ENCODE measurements at places on chromosomes 4 and X. TPM values are rescaled to one million over a fixed set of nuclear protein-coding genes. Genes with fewer than 3 reads are reported as not detected.

DNA sequence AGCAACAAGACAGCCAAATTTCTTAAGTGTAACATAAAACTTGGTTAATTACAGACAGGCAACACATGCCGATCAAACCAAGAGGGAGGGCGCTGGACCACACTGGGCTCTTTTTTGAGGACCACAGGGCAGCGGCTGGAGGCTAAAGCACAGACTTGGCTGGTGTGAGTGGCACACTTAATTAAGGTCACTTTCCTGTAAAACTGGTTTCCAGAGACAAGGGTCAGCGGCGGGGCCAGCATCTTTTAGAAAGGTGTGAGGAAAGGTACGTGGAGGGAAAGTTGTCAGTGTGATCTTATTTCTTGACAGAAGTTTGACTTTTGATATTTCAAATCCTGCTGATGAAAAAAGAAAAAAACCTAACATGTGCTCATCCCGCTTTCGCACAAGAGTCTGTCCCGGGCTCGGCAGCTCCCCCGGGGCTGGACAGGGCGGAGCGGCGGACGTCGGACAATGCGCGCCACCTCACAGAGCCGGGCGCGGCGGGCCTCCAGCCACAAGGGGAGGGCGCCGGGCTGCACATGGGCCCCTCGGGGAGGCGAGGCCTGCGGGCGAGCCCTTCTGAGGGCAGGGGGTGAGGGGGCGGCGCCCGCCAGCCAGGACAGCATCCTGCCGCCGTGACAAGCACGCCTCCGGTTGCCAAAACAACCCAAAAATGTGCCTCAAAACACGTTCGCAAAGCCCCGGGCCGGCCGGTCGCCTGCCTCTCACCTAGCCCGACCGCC lies 660 bp upstream of the HSPA4L start:
- H3K36me3 ChIP-seq: no peaks in the 10 kb centered on the region
- H3K27ac ChIP-seq: peak overlapping the region; percentile 78
- DNase-seq: peak; percentile 64
- peaks cover 3% of the 10 kb centered on the region for H3K4me1 ChIP-seq
- peak overlapping the region; percentile 76 for H3K4me3 ChIP-seq
- H3K27me3 ChIP-seq: no peaks in the 10 kb centered on the region

- no peak overlapping the region for H3K27ac ChIP-seq
- no peaks in the 10 kb centered on the region for H3K36me3 ChIP-seq
- no peak for DNase-seq
- H3K4me1 ChIP-seq: peaks cover 6% of the 10 kb centered on the region
- H3K4me3 ChIP-seq: no peak overlapping the region
- H3K27me3 ChIP-seq: no peaks in the 10 kb centered on the region
Observed at GRCh38 chr4:149108626-149109025, 666.4 kb upstream of the NR3C2 start.

The HSPA4L gene
- total RNA-seq: 8.5 TPM

The ZNF711 gene
- 1.0 TPM for total RNA-seq

DNA sequence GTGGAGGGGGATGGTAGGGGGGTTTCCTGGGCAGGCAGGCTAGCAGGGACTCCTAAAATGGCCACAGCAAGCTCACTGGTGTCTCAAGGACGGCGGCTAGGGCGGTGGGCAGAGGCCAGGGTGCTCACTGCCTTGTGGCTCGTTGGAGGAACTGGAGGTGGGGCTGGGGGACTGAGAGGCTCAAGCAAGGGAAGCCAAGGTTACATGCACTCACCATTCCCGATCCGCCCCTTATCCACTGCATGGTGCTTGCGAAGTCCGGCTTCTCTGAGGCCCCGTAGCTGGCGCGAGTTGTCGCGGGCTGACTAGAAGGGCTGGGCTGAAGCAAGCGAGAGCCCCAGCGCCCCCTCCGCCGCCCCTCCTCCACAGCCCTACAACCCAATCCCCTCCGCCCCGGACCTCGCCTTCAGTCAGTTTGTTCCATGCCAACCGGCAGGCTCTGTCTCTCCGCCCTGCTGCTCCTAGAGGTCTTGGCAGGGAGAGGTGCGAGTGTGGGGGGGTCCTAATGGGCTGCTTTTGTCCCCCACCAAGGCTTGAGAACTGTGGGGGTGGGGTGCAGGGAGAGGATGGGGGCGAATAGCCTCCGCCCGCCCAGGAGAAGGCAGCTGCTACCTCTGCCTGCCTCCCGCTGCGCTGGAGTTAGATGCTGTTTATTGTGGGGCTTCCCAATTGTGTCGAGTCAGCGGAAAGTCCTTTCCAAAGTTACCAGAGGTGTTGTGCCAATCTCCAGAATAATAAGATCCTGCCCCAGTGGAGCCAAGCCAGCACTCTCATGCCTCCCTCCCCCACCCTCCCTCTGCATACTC lies at the start of gene ARHGEF9:
Gene ARHGEF9, minus strand, starts transcription at position 313 of the 806 bp plus-strand sequence. Its CDS starts 69 bp downstream, at position 244.
- no peaks in the 10 kb centered on the region for H3K4me1 ChIP-seq
- peak; percentile 29 for DNase-seq
- no peaks in the 10 kb centered on the region for H3K27me3 ChIP-seq
- no peaks in the 10 kb centered on the region for H3K36me3 ChIP-seq
- H3K4me3 ChIP-seq: peak within 1 kb of the TSS; percentile 54

The DDIT4L gene
- total RNA-seq: 6.4 TPM

The SPATA18 gene
- total RNA-seq: 17.7 TPM

DNA sequence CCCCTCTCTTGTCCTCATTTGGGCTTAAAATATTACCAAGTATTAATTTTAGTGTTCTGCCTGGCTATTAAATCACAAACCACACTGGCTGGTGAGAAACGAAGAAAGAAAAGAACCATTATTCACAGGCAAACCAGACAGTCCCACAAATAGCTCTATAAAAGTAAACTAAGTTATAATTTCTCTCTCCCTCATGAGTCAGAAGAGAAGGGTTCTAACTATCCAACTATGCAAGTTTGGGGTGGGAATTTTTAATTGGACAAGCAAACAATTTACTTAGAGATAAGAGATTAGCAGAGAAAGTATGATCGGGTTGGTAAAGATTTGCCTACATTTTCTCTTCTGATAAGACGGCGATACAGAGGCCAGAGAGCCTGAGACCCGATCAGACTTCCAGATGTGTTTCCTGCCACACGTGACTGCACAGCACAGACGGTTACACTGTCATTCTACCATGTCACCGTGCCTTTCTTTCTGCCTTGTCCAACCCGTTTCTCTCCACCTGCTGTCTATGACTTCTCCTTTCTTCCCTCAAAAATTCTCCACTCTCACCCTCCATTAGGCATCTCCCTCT lies 52.3 kb downstream of the MEPE start:
- H3K4me1 ChIP-seq: no peaks in the 10 kb centered on the region
- no peaks in the 10 kb centered on the region for H3K27me3 ChIP-seq
- H3K27ac ChIP-seq: no peak overlapping the region
- no peaks in the 10 kb centered on the region for H3K36me3 ChIP-seq

GRCh38 chr4:185127021-185127925 lies 15.8 kb upstream of the SLC25A4 start:
- H3K36me3 ChIP-seq: no peaks in the 10 kb centered on the region
- peaks cover 4% of the 10 kb centered on the region for H3K4me1 ChIP-seq
- DNase-seq: no peak
- H3K27ac ChIP-seq: no peak overlapping the region

All from fibroblast of lung (primary cell).